ENCODE measurements at places on chromosomes 1 and 21.

- no peak for DNase-seq
Measured at GRCh38 chr1:147496571-147497210, 44.6 kb upstream of the BCL9 start.

GRCh38 chr1:17328855-17329254 lies 20.9 kb downstream of the PADI4 start:
- no peak for DNase-seq

DNA sequence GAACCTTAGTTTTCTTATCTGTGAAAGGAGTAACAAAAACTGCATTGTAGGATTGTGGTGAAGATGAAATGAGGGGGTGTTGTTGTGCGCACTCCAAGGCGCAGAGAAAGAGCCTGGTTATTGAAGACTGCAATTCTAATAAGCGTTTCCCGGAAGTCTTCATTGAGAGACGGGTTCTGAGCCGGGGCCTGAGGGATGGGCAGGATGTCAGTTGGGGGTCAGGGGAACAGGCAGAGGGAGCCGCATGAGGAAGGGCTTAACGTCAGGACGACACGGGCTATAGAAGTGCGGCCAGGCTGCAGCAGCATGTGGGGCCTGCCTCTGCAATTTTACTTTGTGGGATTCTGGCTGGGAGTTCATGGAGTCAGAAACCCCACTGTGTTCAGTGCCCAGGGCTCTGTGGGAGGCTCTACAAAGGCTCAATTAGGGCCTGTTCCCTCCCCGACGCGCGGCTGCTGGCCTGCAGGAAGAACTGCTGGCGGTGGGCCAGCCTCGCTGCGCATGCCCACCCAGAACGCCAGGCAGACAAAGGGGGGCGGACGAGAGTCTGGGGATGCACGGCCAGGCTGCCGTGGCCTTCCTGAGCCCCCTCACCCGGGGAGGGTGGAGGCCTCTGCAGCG lies 20.7 kb downstream of the TRIM62 start:
- DNase-seq: no peak

GRCh38 chr1:25643929-25644328 lies 27.3 kb downstream of the MAN1C1 start:
- no peak for DNase-seq

DNA sequence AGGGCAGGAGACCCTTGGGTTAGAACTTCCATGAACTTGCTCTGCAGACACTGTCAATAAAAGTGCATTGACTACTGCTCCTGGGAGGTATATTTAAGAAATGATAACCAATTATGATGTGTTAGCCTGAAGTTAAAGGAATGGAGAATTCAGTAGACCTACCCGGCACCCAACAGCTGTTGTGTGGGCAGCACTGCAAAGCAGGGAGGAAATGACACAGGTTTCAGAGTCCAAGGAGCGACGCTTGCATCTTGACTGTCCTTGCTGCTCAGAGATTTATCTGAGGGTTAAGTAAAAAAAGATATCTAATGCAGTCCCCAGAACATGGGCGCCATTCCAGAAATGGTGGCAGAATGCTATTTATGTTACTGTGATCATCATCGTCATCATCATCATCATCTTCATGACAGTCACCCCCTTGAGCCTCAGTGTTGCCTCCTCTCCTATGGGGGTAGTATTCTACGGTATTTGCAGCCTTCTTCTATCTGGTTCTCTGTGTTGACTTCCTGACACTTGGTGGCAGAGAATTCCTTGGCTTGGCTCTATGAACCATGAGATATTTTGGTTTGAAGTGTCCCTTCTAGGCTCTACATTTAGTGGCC lies 225.9 kb downstream of the KAZN start:
- DNase-seq: no peak

DNA sequence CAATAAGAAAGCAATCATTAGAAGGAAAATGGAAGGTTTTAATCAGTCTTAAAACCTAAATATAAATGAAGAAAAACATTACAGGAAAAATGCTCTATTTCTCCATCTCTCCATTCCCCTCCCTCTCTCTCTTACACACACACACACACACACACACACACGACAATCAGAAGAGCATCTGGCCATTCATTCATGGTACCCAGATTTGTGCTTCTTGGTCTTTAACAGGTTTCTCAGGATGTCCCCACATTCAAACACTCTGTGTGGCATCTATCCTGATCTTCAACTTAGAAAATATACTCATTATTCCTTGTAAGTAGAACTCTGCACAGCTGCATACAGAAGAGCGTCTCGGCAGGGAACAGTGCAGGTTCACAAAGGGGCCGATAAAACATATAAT lies 779 bp downstream of the LRRC40 start:
- no peak for DNase-seq

GRCh38 chr1:36847761-36848160 lies 186.6 kb downstream of the GRIK3 start:
- no peak for DNase-seq

DNA sequence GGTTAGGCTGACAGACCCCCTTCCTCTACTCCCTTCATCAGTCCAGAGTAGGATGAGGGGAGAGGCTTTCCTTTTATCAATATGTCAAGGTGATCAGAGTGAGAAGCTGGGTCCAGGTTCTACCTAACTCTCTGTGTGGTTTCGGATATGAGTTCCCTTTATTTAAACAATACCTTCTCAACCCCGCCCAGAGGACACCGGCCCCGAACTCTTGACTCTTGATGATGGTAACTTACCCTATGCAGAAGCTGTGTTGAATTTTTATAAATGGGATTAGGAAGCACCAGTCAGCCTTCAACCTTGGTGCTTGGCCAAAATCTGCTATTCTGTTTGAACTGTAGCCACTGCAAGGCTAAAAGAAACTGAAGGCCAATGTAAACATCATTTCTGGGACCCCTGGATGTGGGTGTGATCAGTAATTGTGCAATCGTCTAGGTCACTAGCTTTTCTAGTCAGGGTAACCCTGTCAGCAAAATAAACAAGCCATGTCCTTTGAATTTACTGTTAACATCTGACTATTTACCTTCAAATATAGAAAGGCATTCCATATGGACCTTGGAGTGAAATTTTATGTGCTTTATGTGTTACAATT lies 398.3 kb downstream of the SEC16B start:
- no peak for DNase-seq

DNA sequence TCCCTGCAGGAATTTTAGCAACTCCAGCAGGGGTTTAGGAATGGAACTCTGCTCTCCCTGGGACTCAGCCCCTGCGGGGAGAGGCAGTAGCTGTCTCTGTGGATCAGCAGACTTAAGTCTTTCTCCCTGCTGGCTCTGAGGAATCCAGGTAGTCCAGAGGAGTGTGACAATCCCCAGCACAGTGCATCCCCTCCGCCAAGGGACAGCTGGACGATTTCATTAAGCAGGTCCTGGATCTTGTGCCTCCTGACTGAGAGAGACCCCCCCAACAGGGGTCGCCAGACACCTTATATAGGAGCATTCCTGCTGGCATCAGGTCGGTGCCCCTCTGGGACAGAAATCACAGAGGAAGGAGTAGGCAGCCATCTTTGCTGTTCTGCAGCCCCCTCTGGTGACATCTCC lies 30.6 kb downstream of the AKT3 start:
- DNase-seq: no peak

DNA sequence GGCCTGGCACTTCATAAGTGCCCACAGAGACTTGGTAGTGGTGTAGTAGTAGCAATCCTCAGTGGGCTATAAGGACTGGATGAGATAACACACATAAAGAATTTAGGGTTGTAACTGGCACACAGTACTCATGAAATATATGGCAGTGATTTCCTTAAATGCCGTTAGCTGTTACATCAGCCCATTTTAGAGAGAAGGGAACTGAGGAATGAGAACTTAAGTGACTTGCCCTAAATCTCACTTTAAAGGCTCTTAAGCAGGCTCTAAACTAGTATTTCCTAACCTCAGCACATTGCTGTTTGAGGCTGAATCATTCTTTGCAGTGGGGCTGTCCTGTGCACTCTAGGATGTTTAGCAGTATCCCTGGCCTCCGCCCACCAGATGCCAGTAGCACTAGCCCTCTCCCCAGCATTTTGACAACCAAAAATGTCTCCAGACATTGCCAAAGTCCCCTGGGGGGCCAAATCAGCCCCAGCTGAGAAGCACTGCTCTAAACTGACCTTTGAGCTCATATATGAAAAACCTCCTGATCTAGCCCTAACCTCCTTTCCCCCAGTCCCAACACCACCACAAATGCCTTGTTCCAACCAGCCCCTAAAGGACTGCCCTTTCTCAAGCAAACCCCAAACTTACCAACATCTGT lies 11.6 kb downstream of the CAMK2N1 start:
- no peak for DNase-seq

DNA sequence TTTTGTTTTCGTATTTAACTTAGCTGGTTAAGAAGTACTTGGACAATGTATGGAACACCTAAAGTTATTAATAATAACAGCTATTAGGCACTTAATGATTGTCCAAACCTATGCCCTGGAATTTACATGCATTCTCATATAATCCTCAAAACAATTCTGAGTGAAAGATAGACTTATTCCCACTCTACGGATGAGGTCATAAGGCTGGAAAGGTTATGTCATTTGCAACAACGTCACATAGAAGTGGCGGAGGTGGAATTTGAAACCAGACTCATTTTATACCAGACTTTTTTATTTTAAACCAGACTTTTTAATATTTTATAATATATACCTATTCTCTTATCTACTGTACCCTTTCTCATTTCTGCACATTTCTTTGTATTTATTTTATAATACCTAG lies 8.4 kb downstream of the LRRC8D start:
- no peak for DNase-seq

DNA sequence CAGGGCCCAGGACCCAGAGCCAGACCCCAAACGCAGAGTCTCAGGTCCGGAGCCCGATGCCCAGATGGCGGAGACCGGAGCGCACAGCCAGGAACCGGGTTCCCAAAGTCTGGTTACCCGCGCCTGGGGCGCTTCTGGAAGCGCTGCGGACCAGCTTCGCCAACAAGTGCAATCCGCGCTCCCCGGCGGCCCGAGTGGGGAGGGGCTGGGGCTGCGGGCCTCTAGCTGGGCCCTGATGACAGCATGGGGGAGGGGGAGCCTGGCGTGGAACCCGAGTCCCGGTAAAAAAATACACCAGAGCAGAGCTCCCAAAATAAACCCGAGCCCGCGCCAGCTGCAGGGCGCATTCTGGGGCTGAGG lies 494 bp downstream of the NT5C1A start:
- no peak for DNase-seq

DNA sequence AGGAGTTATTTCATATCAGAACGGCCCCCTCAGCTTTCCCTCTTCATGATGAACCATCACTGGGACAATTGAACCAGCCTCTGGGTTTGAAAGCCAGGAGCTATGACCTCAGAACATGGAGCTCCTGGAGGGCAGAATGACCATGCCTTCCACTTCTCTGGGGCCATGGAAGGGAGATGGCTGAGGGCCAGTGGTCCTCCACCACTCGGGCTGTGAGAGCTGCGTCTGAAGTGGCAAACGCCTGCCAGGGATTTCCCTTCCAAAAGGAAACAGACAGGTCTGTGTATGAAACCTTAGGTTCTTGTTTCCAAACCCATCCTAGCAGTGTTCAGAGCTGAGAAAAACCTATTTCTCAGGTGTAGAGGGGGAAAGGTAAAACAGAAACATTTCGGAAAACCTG lies 22.5 kb downstream of the PKP1 start:
- no peak for DNase-seq

Measured in bone marrow (tissue), 2 donors.